T-helper 1 cell (primary cell): ENCODE measurements at places on chromosomes 4 and X.

DNA sequence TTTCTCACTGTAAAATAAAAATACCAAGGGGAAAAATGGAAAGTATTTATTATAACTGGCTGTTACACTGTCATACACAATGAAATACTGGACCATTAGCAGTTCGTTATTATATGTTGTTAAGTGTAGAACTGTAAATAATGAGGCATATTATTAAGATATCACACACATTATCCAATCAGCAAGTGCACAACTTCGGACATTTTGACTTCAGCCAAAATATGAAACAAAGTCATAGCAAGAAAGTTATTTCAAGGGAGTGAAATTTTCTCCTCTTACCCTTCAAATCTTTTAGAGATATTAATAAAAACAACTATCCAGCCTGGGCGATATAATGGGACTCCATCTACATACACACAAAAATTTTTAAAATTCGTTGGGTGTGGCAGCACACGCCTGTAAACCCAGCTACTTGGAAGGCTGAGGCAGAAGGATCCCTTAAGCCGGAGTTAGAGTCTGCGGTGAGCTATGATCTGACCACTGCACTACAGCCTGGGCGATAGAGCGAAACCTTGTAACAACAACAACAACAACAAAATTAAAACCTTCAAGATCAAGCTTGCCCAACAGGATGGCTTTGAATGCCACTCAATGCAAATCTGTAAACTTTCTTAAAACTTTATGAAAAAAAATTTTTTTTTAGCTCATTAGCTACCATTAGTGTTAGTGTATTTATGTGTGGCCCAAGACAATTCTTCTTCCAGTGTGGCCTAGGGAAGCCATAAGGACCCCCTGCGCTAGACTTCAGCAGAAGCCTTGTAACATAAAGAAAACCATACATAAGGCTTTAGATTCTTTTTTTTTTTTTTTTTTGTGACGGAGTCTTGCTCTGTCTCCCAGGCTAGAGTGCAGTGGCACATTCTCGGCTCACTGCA is 1.3 kb upstream of the CISD2 start:
- peak; percentile 5 for DNase-seq

DNA sequence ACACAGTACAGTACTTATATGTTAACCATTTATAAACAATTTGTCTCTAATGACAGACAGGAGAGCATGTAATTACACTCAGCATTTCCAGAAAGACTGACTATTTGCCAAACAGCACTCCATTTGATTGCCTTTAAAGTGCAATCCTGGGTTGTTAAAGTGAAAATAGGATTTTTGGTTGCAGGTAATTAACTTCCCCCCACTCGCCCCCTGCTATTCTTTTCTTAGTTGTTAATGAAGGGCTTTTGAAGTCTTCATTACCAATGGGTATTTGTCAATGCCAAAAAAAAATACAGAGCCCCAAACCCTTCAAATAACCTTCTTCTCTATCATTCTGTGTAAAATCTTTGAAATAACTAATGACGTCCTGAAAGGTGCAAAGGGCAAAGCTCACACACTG is 825.6 kb downstream of the STPG2 start:
- no peak for DNase-seq

- no peak for DNase-seq
These were observed 472.8 kb upstream of the BOD1L1 start for GRCh38 chr4:14100349-14100748.

DNA sequence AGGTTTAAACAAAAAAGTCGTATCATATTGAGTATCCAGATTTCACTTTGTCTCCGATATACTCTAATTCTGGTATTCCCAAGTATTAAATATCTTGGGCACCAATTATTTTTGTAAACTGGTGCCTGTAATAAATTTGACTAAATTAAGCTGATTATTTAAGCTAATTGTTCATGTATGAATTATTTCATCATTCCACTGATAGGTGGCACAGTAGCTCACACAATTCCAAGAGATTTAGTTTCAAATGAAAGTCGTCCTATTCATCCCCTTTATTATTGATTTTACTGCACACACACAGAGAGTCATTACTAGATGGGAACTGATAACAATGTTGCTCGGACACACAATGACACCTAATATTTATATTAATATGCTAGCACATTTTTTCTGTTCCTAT is 432.4 kb downstream of the DMD start:
- DNase-seq, result no peak

DNA sequence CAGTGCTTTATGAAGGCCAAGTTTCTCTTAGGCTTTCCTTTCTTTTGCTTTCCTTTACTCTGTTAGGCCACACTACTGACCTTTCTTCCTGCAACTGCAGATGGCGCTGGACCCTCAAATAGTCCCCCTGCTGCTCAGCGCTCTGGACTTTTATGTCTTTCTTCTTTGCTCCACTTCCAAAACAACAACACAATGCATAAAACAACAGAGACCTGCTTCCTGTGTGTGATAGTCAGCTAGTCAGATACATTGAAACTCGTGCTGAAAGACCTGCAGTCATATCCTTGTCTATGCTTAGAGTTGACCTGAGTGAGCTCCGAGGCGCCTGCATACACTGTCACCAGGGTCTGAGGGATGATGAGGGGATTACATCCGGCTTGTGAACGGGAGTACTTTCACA is 108.9 kb upstream of the TEX13D start:
- DNase-seq, result no peak

GRCh38 chr4:63898961-63899360 is 510.3 kb downstream of the TECRL start:
- no peak for DNase-seq

GRCh38 chrX:24360272-24360671 is at the start of gene SUPT20HL1:
Gene SUPT20HL1, plus strand, starts transcription at chrX:24360639. Its CDS starts 2,122 bp downstream, at chrX:24362761.
- no peak for DNase-seq

DNA sequence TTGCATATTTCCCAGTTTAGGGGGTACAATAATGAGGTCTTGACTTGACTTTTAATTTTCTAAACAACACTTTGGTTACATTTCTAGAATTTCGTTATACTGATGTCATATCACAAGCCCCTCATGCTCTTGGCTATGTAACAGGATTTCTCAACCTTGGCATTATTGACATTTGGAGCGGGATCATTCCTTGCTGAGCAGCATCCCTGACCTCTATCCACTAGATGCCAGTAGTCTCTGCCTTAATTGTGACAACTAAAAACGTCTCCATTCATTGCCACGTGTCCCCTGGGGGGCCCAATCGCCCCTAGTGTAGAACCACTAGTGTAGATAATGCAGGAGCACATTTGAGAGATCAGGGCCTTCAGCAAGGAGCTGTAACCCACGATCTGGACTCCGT is 234.2 kb upstream of the MID1 start:
- no peak for DNase-seq

GRCh38 chr4:10015140-10015753 is 6.0 kb downstream of the SLC2A9 start:
- DNase-seq, result no peak
